ENCODE measurements at places on chromosomes 2 and 18.

DNA sequence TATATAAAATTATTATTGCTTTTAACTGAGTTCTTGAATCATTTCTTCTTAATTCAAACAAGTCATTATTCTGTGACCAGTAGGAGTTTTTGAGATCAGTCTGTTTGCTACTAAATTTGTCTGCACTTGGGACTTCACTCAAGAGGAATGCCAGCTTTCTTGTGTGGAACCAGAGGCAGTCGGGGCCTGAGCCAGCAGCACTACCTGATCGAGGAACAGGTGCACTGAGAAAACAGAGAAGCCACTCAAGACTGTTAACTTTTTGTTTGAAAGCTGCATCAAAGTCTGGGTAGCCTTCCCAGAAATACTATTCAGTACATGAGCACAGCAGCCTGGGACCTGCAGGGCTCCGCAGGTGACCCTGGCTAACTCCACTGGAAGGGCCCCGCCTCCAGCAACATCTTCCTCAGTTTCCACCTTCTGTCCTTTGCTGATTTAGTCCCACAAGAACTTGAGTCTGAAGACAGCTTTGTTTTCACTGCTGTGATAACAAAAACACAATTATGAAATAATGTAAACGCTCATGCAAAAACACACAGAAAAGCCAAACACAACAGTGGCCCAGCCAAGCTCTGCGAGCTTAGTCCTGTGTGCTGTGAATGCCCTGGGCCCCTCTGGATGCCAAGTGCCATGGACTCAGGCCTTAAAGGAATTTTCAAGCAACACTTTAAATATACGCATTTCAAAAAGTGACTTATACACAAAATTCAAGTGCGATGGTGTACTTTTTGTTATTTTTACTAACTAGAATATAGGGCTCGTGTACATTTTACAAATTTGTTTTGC is 62.0 kb downstream of the SH3YL1 start:
- no peak for DNase-seq

- no peak for DNase-seq
These were observed 207.8 kb upstream of the LRATD1 start for GRCh38 chr2:14424478-14425390.

DNA sequence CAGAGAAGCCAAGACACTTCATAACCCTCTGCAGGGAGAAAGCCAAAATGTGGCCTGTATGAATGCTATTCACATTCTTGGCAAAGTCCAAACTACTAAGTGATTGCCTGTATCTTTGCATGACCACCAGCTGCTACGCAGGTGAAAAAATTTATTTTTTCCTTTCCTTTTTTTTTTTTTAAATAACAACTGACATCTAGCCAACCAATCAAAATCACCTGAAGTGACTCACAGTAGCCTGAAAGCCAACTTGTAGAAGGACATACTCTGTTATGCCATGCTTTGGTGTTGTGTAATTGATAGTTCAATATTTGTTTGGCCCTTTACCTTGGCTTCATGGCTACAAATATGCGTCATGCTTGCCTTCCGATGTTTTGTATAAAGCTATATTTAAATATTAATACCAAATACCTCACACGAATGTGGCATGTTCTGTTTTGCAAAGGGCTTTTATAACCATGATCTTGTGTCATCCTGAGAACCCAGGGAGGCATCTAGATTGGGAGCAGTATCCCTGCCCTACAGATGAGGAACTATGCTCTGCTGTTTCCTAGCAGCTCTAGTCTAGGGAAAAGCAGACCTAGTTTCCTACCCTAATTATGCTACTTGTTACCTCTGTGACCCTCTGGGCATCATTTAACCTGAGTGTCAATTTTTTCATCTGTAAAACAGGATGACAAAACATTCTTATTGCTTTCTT is 102.1 kb downstream of the MYOM1 start:
- no peak for DNase-seq

GRCh38 chr18:1296237-1296636 is 391.6 kb downstream of the ADCYAP1 start:
- DNase-seq = no peak

DNA sequence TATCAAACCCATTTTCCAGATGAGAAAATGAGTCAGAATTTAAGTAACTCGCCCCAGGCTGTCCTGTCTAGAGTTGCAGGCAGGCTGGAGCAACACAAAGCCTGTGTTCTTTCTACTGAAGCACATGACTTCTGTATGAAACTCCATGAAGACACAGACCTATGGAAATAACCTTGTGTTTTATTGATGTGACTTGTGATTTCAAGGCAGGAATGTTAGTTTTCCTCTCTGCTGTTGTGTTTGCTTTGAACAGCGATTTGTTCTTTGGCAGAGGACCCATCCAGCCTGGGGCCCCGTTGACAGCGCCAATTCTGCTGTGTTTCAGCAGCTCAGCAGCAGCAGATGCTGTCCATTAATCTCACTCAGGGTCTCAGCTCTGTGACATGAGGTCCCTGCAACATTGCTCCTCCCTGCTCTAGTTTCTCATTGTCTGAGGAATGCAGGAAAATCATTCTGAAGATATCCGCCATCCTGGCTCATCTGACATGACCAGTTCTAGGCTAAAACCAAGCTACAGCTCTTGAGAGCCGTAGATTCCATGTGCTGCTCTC is 344.3 kb upstream of the RAB12 start:
- peak; percentile 23 for DNase-seq

GRCh38 chr18:61694236-61694635 is 198.6 kb downstream of the RNF152 start:
- DNase-seq = peak; percentile 58

GRCh38 chr2:27441958-27442919 is at the start of gene KRTCAP3:
TSS of gene KRTCAP3 (plus strand) at chr2:27442381. CDS start at chr2:27442413, 32 bp downstream.
- no peak for DNase-seq

GRCh38 chr18:1308686-1309085 is 404.0 kb downstream of the ADCYAP1 start:
- DNase-seq = no peak

DNA sequence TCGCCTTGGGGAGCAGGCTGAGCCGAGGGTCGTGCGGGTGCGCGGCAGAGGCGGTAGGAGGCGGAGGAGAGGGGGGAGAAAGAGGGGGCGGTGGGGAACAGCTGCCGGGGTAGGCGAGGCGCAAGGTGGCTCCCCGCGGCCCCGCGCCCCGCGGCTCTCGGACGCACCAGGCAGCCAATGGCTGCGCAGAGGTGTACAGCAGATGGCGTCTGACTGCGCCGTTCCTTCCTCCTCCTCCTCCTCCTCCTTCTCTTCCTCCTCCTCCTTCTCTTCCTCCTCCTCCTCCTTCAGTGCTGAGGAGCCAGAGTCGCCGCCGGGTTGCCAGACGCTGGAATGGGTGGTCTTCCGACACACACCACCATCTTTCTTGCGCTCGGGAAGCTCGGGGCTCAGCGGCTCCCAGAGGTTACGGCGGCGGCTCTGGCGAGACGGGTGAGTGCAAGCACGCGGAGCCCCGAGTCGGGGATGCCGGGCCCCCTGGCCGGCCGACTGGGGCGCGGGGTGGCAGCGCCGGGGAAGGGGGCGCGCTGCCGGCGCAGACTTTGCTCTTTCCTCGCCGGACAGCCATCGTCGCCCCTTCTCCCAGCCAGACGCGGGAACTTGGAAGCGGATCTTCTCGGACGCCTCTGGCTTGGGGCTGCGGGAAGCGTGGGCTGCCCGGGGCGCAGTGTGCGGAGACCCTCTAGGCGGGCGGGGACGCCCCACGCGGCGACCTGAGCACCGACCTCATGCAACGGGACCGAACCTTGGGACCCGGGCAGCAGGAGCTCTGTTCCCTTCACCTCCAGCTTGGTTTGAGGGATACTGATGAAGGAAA is at the start of gene THSD7B:
Gene THSD7B, plus strand, starts transcription at position 290 of the 817 bp plus-strand sequence. CDS start 116,634 bp downstream, outside the sequence.
- DNase-seq = no peak

GRCh38 chr2:154392256-154392655 is 306.2 kb upstream of the KCNJ3 start:
- DNase-seq = no peak

- DNase-seq = no peak
These were observed 2.8 kb upstream of the DIPK1C start for GRCh38 chr18:74459889-74460288.

- DNase-seq = no peak
These were observed 14.0 kb downstream of the MBD2 start for GRCh38 chr18:54210463-54210862.

- no peak for DNase-seq
These were observed 273.9 kb downstream of the PHLPP1 start for GRCh38 chr18:62989195-62989594.

DNA sequence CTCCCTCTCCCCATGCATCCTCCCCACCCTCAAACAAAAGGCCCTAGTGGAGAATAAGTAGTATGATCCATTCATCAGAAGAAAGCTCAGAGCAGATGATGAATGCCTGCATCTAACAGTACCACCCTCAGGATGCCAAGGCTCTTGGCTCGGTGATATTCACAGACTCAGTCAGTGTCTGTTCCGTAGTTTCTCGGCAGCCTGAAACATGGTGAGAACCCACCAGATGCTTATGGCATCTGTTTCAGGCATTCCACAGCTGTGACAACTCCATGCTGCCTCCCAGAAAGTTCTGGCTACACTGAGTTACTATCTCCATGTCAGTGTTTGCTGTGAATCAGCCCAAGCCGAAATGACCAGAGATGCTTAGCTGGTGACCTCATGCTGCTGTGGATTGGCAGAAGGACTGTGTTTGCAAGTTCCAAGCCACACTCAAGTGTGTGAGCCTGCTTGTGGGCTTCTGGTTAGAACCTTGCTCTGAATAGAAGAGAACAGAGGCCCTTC is 83.9 kb downstream of the WDSUB1 start:
- DNase-seq = peak; percentile 97

GRCh38 chr2:177964892-177965291 is 107.7 kb downstream of the PDE11A start:
- no peak for DNase-seq

DNA sequence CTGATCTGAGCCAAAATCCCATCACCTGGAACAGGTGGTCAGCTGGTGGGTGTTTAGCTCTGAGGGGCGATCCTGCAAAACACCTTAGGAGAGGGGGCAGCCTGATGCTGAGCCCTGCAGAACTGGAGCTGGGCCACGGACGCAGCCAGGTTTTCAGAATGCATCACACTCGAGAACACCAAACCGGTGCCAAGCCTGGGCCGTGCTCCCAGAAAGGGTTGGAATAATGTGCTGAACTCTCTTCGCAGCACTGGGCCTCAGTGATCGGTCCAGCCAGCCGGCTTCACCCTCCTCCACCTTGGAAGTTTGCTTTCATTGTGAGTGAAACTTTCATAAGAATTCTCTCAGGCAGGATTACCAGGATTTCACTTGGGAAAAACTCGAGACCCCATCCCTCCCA is 56.5 kb upstream of the TTC39C start:
- DNase-seq = peak; percentile 31

GRCh38 chr2:149928011-149928410 is 340.4 kb upstream of the MMADHC start:
- no peak for DNase-seq

DNA sequence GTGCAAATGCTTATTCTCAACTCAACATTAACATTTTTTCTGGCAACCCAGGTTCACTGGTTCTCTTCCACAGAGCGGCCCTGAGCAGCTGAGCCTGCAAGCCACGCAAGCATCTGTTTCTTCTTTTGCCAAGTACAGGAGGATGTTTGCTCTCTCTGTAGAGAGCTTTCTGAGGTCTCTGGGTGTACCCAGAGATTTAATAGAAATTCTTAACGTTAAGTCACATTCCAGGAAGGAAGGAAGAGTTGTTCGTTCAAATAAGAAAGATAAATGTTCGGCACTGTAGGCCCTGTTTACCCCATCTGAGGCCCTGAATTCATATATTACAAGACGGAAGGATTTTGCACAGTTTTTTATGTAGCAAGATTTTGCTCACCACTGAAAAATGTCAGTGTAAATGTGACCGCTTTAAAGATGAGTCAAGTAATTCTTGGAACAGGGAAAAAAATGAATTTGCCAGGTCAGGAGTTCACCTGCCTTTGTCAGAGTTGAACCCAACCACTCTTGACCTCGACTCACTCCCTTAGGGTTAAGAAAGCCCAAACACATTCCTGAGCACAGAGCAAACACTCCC is 30.1 kb downstream of the KCTD18 start:
- DNase-seq = peak; percentile 54

DNA sequence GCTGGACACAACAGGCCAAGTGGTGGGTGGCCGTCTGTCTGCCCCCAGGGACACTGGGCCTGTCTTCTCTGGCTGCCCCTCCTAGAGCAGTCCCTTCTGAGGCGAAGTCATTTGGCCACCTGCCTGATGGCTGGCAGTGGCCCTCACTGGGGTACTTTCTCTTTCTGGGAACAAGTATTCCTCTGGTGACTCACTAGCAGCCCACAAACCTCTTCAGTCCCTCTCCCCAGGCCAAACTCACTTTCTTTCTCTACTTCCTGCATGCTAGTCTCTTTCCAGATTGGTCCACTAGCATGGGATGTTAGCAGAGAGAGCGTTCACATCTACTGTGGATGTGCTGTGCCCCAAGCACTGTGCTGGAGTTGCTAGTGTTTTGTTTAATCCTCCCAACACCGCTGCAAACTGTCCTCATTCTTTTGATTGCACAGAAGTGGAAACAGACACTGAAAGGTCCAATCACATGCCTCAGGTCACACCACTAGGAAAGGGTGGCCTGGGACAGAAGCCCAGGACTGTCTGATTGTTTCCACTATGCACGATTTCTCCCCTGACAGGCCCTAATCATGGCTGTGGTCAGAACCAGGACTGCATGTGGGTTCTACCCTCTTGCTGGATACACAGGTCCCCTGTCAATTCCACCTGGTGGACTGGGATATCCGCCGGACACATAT is 5.2 kb downstream of the DYSF start:
- peak; percentile 45 for DNase-seq

GRCh38 chr18:24727685-24728084 is 267.2 kb downstream of the HRH4 start:
- DNase-seq = no peak

DNA sequence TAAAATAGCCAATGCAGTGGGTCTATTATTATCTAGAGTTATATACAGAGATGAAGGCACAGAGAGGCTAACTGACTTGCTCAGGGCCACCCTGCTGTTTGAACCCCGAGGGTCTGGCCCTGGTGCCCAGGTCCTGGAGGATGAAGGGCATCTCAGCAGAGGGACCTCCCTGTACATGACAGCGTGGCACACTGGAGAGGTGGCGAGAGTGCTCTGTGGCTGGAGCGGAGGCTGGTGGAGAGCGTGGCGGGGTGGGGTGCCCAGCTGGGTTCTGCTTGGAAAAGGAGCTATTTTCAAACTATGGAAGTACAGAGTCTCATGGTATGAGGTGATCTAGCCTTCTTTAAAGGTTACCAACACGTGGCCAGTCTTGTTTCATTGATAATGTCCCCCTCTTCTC is 35.8 kb downstream of the GREB1 start:
- DNase-seq = no peak

GRCh38 chr2:119158563-119159347 is at the start of gene C1QL2:
TSS of gene C1QL2 (minus strand) at chr2:119158751. CDS start at chr2:119158269, 482 bp downstream.
- DNase-seq = no peak

DNA sequence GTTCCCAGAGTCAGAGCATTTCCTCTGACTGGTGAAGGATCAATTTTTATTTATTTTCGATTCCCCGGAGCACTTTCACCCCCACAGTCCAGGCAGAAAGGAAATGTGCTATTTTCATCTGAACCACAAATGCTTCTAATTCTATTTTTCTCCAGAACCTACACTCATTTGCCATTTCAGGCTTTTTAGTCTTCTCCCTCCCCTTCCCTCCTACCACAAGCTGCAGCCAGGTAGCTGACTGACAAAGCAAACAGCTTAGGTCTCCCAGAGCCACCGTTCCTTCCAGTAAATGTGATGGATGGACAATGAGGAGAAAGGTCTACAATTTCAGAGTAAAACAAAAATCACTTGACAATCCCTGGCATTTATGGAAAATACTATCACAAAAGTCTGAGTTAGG is 76.9 kb downstream of the KLF7 start:
- no peak for DNase-seq

GRCh38 chr2:20398956-20399567 is 47.8 kb upstream of the RHOB start:
- no peak for DNase-seq

GRCh38 chr2:148244593-148245292 is 223.9 kb downstream of the MBD5 start:
- DNase-seq = peak; percentile 79

All from fibroblast of pulmonary artery (primary cell).